Breast epithelium (tissue), 4 donors: ENCODE measurements at places on chromosomes 5 and 9. TPM values are rescaled to one million over a fixed set of nuclear protein-coding genes. Genes with fewer than 3 reads are reported as not detected.

Gene COL5A1
- 15.4 TPM for total RNA-seq

Gene IL13
- total RNA-seq = 0.33 TPM

Gene PCDHB2
- 3.8 TPM for total RNA-seq

Gene PCDHB9
- 2.2 TPM for total RNA-seq

Gene CCDC192
- total RNA-seq = 1.3 TPM

Gene AK8
- 1.0 TPM for total RNA-seq

DNA sequence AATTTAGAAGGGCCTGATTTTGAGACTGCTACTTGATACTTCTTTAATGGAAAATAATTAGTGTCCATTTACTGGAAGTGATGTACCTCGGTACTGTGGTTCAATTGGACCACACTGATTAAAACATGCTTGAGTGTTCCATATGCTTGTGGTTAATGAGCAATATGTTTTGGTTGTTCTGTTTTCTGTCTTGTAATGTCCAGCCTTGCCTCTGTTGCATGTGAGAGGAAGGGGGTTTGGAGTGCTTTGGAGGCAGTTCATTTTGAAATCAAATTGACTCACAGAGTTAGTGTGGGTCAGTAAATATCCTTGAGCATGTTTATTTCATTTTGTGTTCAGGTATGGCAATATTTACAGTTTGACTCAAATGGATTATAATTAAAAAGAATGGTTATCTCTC lies 334.4 kb downstream of the ARHGEF28 start:
- DNase-seq = no peak
- no peaks in the 10 kb centered on the region for H3K4me1 ChIP-seq
- H3K36me3 ChIP-seq = no peaks in the 10 kb centered on the region
- no peaks in the 10 kb centered on the region for H3K27me3 ChIP-seq
- no peak overlapping the region for H3K27ac ChIP-seq

DNA sequence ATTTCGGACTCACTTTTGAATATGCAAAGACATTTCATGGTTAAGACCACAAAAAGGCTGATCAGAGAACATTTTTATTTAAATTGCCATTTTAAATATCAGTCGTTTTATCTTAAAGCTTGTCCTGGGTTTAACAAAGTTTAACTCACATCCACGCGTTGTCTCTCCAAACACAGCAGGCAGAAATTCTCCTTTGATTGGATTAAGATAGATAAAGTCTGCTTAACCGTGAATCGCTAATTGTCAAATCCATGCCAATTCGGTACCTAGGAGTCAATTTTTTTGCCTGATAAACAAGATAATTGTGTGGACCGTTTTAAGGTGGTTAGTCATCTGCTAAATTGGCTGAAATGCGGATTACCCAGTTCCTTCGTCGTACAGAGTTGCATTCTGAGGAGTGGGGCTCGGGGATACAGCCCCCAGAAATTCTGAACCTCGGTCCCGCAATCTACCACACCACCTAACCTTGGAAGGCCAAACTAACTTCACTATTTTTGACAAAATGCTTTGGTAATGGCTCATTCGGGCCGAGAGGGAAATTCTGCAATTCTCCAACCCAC lies 665 bp upstream of the BTF3 start:
- peak overlapping the region; percentile 97 for H3K27ac ChIP-seq
- no peaks in the 10 kb centered on the region for H3K27me3 ChIP-seq
- no peak for DNase-seq
- H3K4me1 ChIP-seq = peaks cover 2% of the 10 kb centered on the region
- no peaks in the 10 kb centered on the region for H3K36me3 ChIP-seq
- peak overlapping the region; percentile 97 for H3K4me3 ChIP-seq

- no peak overlapping the region for H3K4me3 ChIP-seq
- H3K4me1 ChIP-seq = no peaks in the 10 kb centered on the region
- H3K27me3 ChIP-seq = no peaks in the 10 kb centered on the region
- H3K27ac ChIP-seq = no peak overlapping the region
- no peaks in the 10 kb centered on the region for H3K36me3 ChIP-seq
Measured at GRCh38 chr9:7794196-7794595, 5.4 kb downstream of the DMAC1 start.

DNA sequence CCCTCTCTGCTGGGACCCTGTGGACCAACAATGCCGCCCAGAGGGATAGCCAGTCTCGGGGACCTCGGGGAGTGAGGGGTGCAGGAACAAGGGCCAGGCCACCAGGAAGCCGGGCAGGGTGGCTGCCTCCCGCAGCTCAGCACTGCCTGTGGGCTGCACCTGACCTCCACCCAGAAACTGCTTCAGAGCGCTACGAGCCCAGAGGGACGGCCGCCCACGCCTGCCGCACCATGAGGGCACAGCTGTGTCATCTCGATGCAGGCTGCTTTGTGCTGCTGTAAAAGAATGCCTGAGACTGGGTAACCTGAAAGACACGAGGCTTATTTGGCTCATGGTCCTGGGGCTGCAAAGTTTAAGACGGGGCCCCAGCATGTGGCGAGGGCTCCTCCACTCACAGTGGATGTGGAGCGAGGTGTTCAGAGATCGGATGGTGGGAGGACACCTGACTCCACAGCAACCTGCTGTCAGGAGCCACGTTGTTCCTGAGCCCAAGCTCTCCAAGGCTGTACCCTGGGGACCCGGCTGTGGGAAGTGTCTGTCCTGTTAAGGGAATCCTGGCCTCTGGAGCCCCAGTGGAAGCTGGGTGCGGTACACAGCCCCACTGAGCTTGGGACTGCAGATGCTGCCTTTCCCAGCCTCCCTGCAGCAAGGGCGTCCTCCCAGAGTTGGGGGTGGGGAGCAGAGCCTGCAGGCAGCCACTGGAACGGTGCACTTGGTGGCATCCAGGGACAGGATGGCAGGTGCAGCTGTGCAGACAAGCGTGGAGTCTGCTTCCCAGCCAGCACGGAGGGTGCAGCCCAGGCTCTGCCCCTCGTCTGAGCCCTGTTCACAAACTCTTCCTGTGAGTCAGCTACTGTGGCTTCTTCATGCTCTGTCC lies 11.8 kb upstream of the ZDHHC11 start:
- no peaks in the 10 kb centered on the region for H3K27me3 ChIP-seq
- H3K36me3 ChIP-seq = no peaks in the 10 kb centered on the region
- DNase-seq = no peak

GRCh38 chr5:119049824-119050449 lies 20.9 kb upstream of the DMXL1 start:
- DNase-seq = no peak
- no peak overlapping the region for H3K27ac ChIP-seq
- no peaks in the 10 kb centered on the region for H3K27me3 ChIP-seq
- H3K4me1 ChIP-seq = no peaks in the 10 kb centered on the region

DNA sequence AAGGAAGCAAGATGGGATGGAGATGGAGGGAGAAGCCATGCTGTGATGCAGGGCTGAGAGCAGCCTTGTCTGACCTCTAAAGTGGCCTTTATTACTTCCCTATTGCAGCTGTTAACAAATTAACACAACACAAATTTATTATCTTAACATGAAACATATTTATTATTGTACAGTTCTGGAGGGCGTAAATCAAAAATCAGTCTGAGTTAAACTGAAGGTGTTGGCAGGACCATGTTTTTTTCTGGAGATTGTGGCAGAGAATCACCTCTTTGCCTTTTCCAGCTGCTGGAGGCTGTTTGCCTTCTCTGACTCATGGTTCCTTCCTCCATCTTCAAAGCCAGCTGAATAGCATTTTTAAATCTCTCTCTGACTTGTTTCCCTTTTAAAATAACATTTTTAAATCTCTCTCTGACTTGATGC lies 7.2 kb upstream of the MCC start:
- no peaks in the 10 kb centered on the region for H3K4me1 ChIP-seq
- H3K36me3 ChIP-seq = no peaks in the 10 kb centered on the region
- no peak overlapping the region for H3K27ac ChIP-seq
- H3K27me3 ChIP-seq = no peaks in the 10 kb centered on the region
- no peak for DNase-seq
- no peak overlapping the region for H3K4me3 ChIP-seq

DNA sequence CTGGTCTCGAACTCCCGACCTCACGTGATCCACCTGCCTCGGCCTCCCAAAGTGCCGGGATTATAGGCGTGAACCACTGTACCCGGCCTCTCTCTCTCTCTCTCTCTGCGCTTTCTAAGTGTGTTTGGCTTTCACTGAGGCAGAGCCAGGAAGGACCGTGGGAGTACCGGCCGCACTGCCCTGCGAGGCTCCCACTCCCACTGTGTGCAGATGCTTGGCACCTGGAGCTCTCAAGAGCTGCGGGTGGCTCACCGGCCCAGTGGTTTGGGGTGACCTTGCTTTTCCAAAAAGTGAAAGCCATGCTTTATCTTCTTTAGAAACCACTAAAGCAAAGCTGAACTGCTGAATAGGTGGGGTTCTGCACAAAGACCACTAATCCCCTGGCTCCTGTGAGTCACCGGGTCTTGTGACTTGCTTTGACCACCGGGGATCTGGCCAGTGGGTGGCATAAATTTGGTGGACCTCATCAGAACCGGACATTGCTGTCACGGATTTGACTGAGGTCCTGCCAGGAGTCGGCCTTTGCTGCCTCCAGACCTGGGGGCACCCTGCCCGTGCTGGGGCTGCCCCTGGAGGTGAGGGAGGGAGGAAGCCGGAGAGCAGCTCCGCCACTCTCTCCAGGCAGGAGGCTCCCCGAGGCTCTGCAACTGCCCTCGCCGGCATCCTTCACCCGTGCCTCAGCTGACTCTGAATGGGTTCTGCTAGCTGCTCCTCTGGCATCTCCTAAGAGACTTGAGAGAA lies 228.9 kb downstream of the FANCC start:
- peaks cover 7% of the 10 kb centered on the region for H3K4me1 ChIP-seq
- no peaks in the 10 kb centered on the region for H3K27me3 ChIP-seq
- H3K36me3 ChIP-seq = no peaks in the 10 kb centered on the region
- no peak overlapping the region for H3K27ac ChIP-seq
- H3K4me3 ChIP-seq = no peak overlapping the region

DNA sequence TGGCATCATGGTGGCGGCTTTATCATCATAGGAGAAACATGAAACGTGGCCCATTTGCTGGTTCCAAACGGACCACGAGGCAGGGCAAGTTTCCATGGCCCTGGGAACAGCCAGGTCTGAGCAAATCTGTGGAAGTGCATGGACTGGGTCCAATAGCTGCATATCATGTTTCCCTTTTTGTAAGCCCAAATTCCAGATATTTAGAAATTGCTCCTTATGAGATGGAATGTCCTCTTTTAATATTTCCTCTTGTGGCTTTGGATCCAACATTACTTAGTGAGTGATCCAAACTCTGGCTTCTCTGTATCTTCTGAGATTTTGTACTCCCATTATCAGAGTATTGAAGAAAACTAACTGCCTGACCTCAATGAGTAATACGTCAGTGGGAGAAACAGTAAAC lies 79.8 kb upstream of the FBXL7 start:
- H3K4me1 ChIP-seq = no peaks in the 10 kb centered on the region
- no peaks in the 10 kb centered on the region for H3K36me3 ChIP-seq
- H3K27me3 ChIP-seq = no peaks in the 10 kb centered on the region

GRCh38 chr9:96080364-96080763 lies 204.9 kb downstream of the ERCC6L2 start:
- H3K36me3 ChIP-seq = no peaks in the 10 kb centered on the region
- peak; percentile 58 for DNase-seq
- H3K4me3 ChIP-seq = no peak overlapping the region
- no peak overlapping the region for H3K27ac ChIP-seq

GRCh38 chr9:76153902-76154629 lies 240.2 kb downstream of the RFK start:
- H3K4me3 ChIP-seq = no peak overlapping the region
- H3K27me3 ChIP-seq = no peaks in the 10 kb centered on the region
- no peaks in the 10 kb centered on the region for H3K4me1 ChIP-seq

GRCh38 chr5:80962630-80963520 lies 2.7 kb downstream of the RASGRF2 start:
- peaks cover 16% of the 10 kb centered on the region for H3K27me3 ChIP-seq
- no peak for DNase-seq
- H3K4me3 ChIP-seq = no peak overlapping the region
- H3K27ac ChIP-seq = no peak overlapping the region

GRCh38 chr5:39941416-39941815 lies 516.6 kb upstream of the DAB2 start:
- H3K4me1 ChIP-seq = no peaks in the 10 kb centered on the region
- H3K4me3 ChIP-seq = no peak overlapping the region
- no peaks in the 10 kb centered on the region for H3K27me3 ChIP-seq
- no peaks in the 10 kb centered on the region for H3K36me3 ChIP-seq

- no peaks in the 10 kb centered on the region for H3K27me3 ChIP-seq
- H3K36me3 ChIP-seq = no peaks in the 10 kb centered on the region
- no peak overlapping the region for H3K27ac ChIP-seq
- H3K4me3 ChIP-seq = no peak overlapping the region
- DNase-seq = no peak
Measured at GRCh38 chr5:168910874-168911273, 331.7 kb upstream of the PANK3 start.

DNA sequence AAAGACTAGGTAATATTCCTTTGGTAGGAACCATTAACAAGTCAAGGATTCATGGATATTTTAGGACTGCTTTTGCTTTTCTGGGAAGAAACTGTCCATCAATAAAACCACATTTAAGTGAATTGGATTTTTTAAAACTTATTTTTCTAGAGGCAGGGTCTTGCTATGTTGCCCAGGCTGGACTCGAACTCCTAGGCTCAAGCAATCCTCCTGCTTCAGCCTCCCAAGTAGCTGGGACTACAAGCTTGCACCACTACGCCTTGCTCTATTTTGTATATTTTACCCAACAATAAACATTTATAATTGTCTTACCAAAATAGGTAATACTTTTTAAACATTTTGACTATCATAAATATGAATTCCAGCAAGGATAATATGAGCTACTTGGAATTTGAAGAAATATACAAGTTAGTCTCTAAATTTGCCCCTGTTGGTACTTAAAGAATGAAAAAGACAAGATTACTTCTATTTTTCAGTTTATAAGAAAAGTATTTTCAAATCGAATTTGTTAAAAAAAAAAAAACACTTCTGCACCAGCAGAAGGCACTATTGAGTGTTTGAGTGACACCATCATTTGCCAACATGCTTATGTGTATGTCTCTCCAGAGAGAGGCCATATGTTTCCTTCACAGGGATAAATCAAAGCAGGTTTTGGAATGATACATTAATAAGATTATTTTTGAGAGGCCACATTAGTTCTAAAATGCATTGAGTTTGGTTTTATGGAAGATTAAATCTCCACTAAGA lies 60.0 kb upstream of the CARTPT start:
- H3K36me3 ChIP-seq = no peaks in the 10 kb centered on the region
- no peaks in the 10 kb centered on the region for H3K4me1 ChIP-seq
- no peak overlapping the region for H3K27ac ChIP-seq

GRCh38 chr5:160605266-160605665 lies 183.6 kb downstream of the PTTG1 start:
- no peak overlapping the region for H3K27ac ChIP-seq
- no peak overlapping the region for H3K4me3 ChIP-seq
- no peak for DNase-seq
- no peaks in the 10 kb centered on the region for H3K27me3 ChIP-seq
- H3K36me3 ChIP-seq = no peaks in the 10 kb centered on the region

- H3K36me3 ChIP-seq = no peaks in the 10 kb centered on the region
- no peak for DNase-seq
- no peaks in the 10 kb centered on the region for H3K27me3 ChIP-seq
- no peaks in the 10 kb centered on the region for H3K4me1 ChIP-seq
- H3K27ac ChIP-seq = no peak overlapping the region
- no peak overlapping the region for H3K4me3 ChIP-seq
Measured at GRCh38 chr5:116068028-116068632, 16.7 kb upstream of the COMMD10 start.

- H3K4me3 ChIP-seq = no peak overlapping the region
- H3K27me3 ChIP-seq = peaks cover 6% of the 10 kb centered on the region
- H3K27ac ChIP-seq = no peak overlapping the region
- no peaks in the 10 kb centered on the region for H3K36me3 ChIP-seq
- DNase-seq = no peak
Measured at GRCh38 chr9:130522233-130522808, 57.1 kb upstream of the FUBP3 start.

- no peak overlapping the region for H3K4me3 ChIP-seq
- H3K27ac ChIP-seq = no peak overlapping the region
- no peaks in the 10 kb centered on the region for H3K36me3 ChIP-seq
- H3K4me1 ChIP-seq = no peaks in the 10 kb centered on the region
- no peak for DNase-seq
- no peaks in the 10 kb centered on the region for H3K27me3 ChIP-seq
Measured at GRCh38 chr5:45521067-45521466, 175.1 kb downstream of the HCN1 start.
